Stimulated activated CD4-positive, alpha-beta T cell treated with anti-CD3 and anti-CD28 coated beads, Interleukin-4, amount 100 ng/mL, for 48 hours (primary cell): ENCODE measurements at places on chromosomes 11 and 22.
A peak's percentile ranks its signal among the peaks of the same experiment; 100 is the strongest.

GRCh38 chr11:27472398-27473016 lies at the start of gene LGR4:
Gene LGR4, minus strand, starts transcription at chr11:27472790. Its CDS starts 488 bp downstream, at chr11:27472302.
- peak; percentile 66 for DNase-seq

DNA sequence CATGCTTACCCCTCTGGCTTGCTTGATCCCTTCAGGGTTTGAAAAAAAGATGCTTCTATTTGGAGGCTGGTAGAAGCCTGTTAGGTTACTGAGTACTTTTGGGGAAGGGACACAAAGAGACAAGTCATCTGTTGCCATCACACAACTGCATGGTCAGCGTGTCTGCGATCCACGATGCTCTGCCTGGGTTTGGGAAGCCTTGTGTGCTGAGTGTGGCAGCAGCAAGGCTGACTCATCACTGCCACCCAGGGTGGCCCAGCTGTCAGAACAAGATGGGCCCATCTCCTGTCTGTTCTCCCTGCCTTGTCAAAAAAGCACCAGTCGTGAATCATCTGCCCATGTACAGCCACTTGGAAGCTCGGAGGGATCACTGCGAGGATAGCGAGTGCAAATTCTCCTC lies 26.2 kb downstream of the UBASH3B start:
- DNase-seq = no peak

DNA sequence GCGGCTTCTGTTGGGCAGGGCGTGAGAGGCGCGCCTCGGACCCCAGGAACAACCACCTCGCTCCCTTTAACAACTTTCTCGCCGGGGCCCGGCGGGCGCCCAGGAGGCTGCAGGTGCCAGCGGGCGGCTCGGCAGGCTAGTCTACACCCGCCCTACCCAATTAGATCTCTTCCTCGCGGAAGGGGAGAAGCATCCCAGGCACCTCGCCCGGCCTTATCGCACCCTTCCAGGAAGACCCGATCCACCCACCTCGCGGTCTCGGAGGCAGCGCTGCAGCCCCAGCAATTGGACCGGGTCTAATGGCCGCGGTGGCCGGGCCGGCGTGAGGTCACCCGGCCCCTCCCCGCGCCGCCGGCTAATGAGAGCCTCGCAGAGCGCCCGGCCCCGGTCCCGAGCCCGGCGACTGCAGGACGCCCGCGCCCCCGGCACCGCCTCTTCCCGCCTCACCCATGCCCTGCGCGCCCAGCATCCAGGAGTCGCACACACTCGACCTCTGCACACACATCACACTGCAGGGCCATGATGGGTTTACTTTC lies at the start of gene PLAAT3:
TSS of gene PLAAT3 (minus strand) at position 298 of the 536 bp plus-strand sequence. CDS start 419 bp downstream, outside the sequence.
- DNase-seq = peak; percentile 9

DNA sequence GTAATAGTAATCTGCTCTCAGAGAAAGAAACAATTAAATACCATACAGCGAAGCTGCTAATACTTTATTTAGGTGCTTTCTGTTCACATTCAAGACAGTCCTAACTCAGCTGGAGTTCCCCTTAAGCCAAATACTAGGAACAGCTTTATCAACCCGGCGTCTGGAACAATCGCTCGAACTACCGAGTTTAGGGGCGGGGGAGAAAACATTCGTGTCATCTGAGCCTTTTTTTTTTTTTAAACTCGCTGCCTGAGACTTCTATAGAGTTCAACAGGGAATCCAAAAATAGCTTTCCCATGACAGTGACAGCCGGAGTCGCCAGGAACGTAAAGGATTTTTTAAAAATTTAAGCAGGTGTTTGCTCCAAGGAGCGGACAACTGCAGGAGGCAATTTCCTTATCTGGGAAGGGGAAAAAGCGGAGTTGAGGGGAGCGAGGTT lies 852 bp downstream of the TRAF6 start:
- no peak for DNase-seq
